Sigmoid colon (tissue), 7 donors: ENCODE measurements at places on chromosomes 12 and 14.

DNA sequence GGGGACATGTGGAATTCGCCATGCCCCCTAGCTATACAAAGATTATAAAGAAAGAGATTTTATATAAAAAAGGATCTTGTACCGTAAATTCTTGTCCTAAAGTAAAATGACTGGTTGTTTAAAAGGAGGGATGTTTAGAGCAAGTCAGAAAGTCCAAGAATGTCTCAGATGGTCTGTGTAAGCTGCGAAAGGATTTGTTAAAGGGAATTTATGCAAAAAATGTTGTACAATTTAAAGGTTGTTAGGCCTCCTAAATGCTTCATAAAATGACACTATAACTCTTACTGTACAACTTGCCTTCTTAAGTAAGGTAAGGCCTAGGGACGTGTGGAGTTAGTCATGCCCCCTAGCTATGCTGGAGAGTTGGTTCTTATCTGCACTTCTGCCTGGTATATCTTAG lies 237.6 kb downstream of the KCNH5 start:
- no peak for DNase-seq

DNA sequence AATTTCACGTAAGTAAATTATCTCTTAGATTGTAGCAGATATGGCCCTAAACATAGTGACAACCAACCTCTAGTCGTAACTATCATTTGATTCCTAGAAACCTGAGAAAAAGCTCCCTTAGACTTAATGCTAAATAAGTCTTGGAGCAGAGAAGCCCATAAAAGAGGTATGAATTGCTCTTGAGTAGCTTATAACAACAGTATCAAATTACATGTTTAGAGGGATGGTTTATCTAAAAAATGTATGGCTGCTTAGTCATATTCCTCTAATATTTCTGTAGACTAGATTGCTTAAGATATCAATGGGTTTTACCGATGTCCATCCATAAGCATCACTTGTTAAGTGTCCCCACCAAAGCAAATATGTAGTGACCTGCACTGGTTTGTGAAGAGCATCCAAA lies 259.7 kb downstream of the NELL2 start:
- no peak for DNase-seq

DNA sequence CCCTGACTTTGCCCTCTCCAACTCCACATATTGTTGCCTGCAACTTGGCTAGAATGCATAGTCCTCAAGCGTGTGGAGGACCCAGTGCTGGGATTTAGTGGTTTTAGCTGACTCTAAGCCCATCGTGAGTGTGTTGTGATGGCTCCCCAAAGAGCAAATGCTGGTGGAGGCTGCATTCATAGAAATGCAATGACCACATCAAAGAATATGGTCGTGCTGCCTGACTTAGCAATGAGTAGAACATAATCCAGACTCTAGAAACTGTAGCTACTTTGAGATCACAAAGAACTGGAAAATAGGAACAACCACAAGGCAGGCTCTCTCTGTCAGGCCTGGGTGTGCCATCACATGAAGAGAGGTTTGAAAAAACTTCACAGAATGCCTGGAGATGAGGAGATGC lies 1.3 kb downstream of the DYRK4 start:
- no peak for DNase-seq

GRCh38 chr12:87779016-87779415 lies 250.2 kb downstream of the C12orf50 start:
- no peak for DNase-seq

- peak; percentile 40 for DNase-seq
These were observed 24.3 kb upstream of the TMEM106C start for GRCh38 chr12:47939009-47939601.

DNA sequence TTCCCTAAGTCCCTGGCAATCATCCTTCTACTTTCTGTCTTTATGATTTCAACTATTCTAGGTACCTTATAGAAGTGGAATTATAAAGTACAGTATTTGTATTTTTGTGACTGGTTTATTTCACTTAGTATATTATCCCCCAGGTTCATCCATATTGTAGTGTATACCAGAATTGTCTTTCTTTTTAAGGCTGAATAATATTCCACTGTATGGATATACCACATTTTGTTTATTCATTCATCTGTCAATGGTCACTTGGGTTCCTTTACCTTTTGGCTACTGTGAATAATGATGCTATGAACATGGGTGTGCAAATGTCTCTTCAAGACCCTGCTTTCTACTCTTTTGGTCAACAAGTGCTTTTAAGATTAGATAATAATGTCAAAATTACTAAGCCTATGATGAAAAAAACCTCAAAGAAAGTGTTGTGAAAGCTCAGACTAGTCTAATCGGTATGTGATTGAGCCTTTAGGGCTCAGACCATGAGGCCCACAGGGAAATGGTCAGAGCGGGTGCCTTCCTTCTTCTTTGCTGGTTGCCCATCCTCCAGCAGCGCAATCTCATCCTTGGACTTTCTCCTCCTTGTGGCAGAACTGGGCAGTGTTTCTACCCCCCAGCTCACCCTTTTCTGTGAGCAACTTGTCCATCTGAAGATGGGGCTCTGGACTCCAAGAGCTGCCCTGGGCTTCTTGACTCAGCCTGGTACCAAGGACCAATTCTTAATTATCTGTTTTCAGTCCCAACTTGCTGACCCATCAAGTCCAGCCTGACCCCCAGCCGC lies 105.4 kb downstream of the TTC8 start:
- no peak for DNase-seq

- no peak for DNase-seq
These were observed 46.7 kb upstream of the ALG10B start for GRCh38 chr12:38269897-38270296.

GRCh38 chr12:2960390-2960956 lies 1.3 kb downstream of the TEAD4 start:
- DNase-seq: no peak

DNA sequence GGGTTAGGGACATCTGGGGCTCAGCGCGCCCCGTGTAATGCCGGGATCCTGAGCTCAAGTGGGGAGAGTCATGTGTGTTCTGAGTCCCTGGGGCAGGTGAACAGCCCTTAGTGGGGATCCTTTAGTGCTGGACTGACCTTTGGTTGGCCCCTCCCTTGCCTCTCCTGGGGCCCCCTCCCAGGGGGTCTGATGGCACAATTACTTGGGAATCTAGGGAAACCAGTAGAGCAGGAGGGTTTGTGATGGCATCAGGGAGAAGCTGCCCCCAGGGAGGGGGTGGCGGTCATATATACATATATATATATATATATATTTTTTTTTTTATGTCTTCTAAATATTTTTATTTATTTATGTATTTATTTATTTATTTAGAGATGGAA lies at the start of gene MORN3:
MORN3 (minus strand) TSS at position 134 of the 380 bp plus-strand sequence. CDS start 171 bp downstream, outside the sequence.
- DNase-seq: no peak

GRCh38 chr12:24605466-24605865 lies 343.4 kb downstream of the BCAT1 start:
- DNase-seq: no peak

- DNase-seq: peak; percentile 94
These were observed 19.4 kb downstream of the ABCB9 start for GRCh38 chr12:122946690-122947341.

DNA sequence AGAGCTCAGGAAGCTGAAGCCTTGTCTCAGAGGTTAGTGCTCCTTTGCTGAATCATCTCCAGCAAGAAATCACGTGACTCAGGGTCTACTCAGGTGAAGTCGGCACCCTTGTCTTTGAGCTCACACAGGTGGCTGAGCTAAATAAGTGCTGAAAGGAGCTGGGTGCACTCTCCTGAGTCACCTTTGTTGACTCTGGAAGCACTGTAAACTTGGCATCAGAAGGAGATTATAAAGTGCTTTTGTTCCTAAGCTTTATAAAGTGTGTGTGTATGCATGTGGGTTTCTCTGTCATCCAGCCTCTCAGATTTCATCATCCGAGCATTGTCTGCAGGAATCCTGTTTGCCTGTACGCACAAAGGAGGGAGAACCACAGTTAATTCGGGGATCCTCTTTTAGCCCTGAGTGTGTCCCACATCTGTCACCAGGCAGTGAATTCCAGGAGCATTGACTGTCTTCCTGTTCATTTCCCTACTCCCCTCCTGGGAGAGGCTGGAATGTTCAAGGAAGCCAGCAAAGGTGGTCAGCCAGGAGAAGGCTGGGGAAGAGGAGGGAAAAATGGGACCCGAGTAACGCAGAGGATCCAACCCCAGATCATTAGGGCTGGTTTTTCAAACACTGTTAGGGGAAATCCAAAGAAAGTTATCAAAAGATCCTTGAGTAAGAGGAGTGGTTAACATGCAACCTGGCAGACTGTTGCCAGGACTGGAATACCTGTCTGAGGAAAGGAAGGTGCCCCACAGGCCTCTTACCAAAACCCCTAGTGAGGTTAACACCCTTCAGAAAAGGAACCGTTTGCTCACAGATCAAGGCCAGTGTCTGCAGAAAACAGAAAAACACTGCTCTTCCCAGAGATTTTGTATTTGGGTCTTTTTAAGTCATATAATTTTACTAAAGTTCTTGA lies 157.5 kb upstream of the HIF1A start:
- DNase-seq: no peak

DNA sequence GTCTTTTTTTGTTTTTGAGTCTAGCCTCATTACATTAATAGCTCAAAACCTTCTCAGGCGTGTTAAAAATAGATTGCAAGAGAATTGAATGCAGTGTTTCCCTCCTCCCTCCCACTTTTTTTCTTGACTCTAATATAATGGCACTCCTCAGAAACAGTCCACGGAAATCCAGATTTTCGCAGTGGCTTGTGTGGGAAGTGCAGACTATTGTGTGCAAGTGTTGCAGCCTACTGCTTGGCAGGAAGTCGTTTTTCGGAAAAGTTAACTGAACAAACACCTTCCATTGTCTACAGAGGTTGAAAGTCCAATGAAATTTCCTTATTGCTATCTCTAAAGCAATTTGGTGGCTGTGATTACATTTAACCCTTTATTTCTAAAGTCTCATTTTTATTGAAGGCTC lies 147.9 kb upstream of the E2F7 start:
- no peak for DNase-seq

GRCh38 chr12:88951177-88951576 lies 370.9 kb upstream of the KITLG start:
- DNase-seq: no peak

GRCh38 chr12:1869145-1869544 lies 48.8 kb downstream of the LRTM2 start:
- DNase-seq: no peak

DNA sequence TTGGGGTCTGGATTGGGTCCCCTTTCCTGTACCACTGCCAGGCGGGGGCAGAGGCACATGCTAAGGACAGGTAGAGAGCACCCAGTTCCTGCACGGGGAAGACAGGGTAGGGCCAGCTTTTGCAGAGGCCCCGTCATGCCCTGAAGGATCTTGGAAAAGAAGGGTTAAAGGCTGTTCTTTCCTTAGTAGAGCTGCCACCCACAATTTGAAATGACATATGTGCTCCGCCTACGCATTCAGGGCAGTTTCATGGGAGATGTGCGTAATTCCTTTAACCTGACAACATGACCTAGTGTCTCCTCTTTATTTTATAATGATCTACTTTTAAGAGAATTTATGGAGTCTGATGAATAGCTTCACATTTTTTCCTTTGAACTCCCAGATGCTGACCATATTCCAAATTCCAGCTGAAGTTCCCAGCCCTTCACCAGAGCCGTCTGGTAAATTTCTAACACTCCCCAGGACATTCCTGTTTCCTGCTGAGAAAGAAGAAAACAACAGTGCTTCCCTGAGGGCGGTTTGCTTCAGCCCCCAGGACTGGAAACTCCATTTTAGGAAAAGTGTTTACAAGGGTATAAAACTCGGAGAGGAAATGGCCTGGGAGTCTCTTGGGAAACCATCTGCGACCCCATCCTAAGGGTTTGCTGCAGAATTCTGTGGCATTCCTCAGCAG lies 58.9 kb upstream of the PLEKHG3 start:
- DNase-seq: peak; percentile 86

- no peak for DNase-seq
These were observed 136.3 kb upstream of the PRICKLE1 start for GRCh38 chr12:42725809-42726208.

- DNase-seq: peak; percentile 86
These were observed 1.7 kb downstream of the SINHCAF start for GRCh38 chr12:31324116-31324844.

DNA sequence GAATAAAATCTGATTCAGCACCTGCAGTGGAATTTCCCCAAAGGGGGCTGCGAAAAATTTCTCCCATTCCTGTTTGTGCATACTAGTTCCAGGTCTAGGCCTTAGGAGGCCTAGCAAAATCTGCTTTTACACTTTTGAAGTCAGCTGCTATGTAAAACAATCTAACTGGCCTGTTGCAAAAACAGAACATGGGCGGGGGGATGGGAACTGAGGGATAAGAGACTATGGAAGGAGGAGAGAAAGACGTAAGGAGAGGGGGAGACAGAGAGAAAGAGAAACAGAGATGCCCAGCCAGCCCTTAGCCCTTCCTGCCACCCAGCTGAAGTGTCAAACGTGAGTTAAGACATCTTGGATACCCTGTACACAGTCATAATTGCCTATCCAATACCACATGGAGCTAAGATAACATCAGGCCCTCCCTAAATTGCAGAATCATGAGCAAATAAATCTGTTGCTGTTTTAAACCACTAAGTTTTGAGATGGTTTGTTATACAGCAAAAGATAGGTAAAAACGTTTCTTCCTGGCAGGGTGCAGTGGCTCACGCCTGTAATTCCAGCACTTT lies 45.6 kb downstream of the SPTLC2 start:
- no peak for DNase-seq

DNA sequence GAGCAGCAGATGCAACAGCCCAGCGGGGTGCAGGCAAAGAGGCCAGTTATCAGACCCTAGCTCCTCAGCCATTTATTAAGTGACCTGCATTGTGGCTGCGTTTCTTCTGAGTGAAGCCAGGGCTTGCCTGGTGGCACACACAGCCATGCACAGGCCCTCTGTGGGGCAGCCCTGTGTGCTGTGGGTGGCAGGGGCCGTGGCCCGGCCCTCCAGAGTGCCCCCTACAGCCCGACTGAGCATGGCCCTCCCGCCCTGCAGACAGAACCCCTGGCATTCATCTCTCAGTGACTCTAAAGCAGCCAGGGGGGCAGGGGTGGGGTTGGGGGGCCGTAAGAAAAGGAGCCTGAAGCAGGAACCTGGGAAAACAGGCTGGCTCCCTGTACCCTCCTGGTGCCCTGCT lies 226.0 kb upstream of the PWP1 start:
- DNase-seq: no peak

DNA sequence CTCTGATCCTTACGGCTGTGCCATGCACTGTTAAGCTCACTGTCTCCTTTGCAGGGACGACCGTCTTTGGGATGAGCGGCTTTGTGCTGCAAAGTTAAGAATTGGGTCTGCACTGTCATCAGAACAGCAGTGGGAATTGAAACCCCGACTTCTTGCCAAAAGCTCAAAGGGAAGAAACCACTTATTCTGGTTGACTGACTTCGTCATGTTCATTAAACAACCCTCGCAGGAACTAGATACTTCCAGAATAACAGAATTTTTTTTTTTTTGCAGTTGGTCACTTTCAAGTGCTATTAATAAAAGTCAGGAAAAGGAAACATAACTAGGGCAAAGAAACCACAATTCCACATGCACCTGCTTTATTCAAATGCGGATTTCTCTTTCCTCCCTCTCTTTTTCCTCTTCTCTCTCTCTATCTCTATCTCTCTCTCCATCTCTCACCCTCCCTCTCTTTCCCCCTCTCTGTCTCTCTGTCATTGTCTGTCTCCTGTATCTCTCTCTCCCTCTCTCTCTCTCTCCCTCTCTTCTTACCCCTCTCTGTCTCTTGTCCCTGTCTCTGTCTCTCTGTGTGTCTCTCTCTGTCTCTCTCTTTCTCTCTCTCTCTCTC lies 12.3 kb upstream of the GLT1D1 start:
- DNase-seq: peak; percentile 9
